Activated T-helper 1 cell treated with anti-CD3 and anti-CD28 coated beads, Interleukin-2, amount 50 U/mL, for 16 hours (primary cell): ENCODE measurements at places on chromosomes 3 and 15.

DNA sequence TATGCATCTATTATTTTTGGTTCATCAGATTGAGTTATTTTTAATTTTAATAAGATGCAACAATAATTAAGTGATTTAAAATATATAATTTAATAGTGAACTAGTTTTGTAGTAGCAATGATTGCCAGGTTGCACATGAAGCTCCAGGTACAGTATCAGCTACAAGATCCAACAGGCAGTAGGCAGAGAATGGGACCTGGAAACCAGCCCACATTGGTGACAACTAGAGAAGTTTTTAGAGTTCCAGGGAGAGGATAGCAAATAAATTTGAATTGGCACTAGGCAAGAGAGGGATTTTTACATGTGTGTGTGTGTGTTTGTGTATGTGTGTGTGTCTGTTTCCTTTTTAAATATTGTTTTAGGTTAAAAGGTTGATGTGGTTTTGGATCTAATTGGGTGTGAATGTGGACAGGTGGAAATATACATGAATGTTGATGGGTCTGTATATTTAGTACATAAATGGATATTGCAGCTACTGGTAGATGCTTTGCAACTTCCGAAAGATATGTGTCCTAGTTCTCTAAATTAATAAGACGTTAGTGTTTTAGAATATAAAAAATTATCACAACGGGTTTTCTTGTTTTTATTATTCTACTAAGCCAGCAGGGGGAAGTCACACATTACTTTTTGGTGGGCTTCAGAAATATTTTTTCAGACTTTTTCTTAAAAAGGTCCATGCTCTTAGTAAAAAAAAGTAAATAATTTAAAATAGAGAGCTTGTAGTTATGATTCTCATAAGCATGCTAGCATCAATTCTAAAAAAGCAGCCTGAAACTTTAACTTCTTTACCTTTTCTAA, 110.1 kb upstream of the GBE1 start:
- no peak for DNase-seq

DNA sequence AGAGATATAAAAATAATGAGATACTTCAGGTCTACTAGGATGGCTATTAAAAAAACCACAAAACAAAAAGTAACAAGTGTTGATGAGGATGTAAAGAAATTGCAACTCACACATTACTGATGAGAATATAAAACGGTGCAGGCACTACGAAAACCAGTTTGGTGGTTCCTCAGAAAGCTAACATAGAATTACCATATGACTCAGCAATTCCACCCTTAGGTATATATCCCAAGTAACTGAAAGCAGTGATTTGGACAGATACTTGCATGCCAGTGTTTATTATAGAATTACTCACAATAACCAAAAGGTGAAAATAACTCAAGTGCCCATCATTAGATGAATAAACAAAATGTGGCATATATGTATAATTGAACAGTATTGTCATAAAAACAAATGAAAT, 87.5 kb upstream of the MELTF start:
- DNase-seq: no peak

- no peak for DNase-seq
Observed at GRCh38 chr15:71116942-71117341, 1.7 kb downstream of the THSD4 start.

DNA sequence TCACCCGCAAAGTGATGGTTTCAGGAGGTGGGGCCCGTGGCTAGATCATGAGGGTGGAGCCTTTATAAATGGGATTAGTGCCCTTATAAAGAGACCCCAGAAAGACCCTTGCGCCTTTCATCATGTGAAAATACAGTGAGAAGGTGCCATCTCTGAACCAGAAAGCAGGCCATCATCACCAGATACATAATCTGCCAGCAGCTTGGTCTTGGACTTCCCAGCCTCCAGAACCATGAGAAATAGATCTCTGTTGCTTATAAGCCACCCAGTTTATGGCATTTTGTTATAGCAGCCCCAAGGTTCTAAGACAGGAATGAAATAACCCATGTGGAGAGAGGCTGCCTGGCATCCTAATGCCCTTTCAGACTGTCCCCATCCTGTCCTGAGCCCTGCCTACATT, 127.8 kb upstream of the SMAD3 start:
- no peak for DNase-seq

- no peak for DNase-seq
Observed at GRCh38 chr15:23069496-23070166, 30.3 kb upstream of the TUBGCP5 start.

DNA sequence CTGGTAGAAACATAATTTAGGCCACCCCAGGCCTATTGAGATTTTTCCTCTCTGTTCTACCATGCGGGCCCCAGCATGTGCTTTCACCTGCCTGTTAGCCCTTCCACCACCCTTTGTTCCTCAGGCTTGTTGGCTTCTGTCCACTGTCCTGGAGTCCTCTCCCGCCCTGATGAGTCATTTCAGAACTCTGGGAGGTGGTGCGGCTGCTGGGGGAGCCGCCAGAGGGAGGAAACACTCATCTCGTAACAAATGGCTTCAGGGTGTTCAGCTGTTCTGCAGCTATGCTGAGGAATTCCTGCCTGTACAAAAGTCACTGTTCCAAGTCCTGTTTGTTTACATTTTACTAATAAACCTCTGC, 36.3 kb downstream of the LRTM1 start:
- no peak for DNase-seq

DNA sequence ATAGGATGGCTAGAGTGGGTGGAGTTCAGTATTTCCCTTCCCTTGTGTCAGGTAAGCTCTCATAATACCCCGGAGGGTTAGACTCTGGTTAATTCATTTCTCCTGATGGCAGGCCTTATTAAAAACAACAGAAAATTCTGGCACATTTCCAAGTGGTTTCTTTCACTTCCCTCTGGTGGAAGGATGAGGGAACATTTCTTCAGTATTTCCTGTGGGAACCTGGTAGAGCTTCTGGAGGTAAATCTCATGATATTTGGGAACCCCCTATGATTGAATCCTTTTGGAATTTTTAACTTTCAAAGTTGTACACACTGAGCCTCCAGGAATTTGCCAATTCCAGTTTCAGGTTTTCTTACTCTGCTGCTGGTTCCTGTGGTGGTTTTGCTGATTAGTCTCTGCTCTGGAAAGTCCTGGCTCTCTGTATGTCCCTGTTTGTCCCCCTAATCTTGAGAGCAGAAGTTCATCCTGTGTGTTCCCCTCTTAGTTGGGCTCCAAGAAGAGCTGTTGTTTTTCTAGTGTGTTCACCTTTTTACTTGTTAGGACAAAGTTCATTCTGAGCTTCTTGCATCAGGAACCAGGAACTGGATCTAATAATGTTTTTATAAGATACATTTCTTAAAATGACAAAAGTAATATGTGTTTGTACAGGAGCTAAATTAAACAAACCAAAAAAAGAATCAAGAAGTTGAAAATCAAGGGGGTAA, 12.1 kb downstream of the CHRNA7 start:
- no peak for DNase-seq

GRCh38 chr15:28983432-28984311, 97.9 kb downstream of the APBA2 start:
- DNase-seq: no peak

DNA sequence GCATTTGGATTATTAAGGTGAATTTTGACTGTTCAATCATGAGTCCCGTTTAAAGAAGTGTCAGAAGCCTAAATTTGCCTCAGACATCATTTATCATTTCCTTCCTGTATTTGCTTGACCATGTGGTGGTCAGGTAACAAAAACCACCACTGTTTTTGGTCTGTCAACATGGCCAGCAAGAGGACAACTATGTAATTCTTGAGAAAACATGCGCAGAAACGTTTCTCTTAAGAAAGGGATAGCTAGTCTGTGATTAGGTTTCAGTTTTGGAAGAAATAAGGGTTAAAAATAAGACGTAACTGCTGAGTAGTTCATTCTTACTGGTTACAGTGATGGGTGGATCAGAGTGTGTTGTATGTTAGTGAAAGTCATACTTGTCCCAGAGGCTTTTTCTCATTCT, 204.5 kb downstream of the AKAP13 start:
- DNase-seq: no peak

DNA sequence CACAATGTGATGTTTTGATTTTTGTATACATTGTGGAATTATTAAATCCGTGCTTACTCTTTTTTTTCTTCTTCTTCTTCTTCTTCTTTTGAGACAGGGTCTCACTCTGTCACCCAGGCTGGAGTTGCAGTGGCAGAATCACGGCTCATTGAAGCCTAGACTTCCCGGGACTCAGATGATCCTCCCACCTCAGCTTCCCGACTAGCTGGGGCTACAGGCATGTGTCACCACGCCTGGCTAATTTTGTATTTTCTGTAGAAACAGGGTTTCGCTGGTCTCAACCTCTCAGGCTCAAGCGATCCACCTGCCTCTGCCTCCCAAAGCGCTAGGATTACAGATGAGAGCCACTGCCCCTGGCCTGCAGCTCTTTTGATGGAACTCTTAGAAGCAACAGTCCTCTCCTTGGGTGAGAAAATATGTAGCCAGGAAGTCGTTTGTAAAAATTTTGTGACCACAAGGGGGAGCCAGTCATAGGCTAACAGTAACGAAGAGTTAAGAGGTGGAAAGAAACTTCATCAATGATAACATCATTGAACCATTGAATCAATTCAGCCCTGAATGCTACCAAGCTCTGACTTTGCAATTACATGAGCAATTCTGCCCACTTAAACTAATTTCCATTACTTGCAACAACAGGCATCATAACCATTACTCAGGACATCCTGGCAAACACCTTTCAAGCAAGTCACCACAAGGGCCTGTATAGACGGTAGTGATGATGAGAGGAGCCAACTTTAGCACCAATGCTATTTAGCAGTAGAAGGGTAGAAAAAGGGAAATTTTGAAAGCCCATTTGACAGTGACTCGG, 16.7 kb upstream of the CMTM7 start:
- DNase-seq: no peak

GRCh38 chr3:52041118-52041731, 15.1 kb downstream of the DUSP7 start:
- no peak for DNase-seq

- DNase-seq: no peak
Observed at GRCh38 chr3:15542614-15543013, 21.1 kb upstream of the COLQ start.

- no peak for DNase-seq
Observed at GRCh38 chr15:75456710-75457109, 5.2 kb upstream of the SIN3A start.

- no peak for DNase-seq
Observed at GRCh38 chr3:194632809-194633348, 340 bp downstream of the TMEM44 start.

GRCh38 chr3:8474991-8475390, 26.6 kb upstream of the LMCD1 start:
- DNase-seq: no peak

- no peak for DNase-seq
Observed at GRCh38 chr3:47265008-47265407, 17.6 kb downstream of the KIF9 start.

- no peak for DNase-seq
Observed at GRCh38 chr3:156551746-156552145, 3.2 kb downstream of the SSR3 start.

DNA sequence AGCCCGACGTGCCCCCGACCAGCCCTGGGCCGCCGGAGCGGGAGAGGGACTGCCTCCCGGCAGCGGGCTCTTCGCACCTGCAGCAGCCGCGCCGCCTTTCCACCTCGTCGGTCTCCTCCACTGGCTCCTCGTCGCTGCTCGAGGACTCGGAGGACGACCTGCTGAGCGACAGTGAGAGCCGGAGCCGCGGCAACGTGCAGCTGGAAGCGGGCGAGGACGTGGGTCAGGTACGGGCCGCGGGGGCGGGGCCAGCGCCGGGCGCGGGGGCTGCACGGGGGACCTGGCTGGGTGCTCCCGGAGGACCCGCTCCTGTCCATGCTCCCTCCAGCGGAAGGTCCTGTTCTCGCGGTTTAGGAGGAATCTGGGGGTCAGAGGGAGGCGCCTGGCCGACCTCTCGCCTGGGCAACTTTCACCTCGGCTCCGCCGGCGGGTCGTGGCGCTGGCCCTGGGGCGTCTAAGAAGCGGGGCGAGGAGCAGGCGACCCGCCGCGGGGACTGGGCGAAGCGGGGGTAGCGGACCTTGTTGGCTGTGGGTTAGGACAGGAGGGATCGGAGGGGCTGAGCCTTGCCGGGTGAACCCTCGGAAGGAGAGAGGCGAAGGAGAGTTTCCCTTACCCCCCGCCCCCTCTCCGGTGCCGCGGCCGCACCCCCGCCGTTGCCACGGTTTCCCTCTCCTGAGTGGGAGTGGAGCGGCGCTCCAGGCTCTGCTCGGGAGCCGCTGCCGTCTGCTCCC, 682 bp downstream of the ITPKA start:
- DNase-seq: no peak

DNA sequence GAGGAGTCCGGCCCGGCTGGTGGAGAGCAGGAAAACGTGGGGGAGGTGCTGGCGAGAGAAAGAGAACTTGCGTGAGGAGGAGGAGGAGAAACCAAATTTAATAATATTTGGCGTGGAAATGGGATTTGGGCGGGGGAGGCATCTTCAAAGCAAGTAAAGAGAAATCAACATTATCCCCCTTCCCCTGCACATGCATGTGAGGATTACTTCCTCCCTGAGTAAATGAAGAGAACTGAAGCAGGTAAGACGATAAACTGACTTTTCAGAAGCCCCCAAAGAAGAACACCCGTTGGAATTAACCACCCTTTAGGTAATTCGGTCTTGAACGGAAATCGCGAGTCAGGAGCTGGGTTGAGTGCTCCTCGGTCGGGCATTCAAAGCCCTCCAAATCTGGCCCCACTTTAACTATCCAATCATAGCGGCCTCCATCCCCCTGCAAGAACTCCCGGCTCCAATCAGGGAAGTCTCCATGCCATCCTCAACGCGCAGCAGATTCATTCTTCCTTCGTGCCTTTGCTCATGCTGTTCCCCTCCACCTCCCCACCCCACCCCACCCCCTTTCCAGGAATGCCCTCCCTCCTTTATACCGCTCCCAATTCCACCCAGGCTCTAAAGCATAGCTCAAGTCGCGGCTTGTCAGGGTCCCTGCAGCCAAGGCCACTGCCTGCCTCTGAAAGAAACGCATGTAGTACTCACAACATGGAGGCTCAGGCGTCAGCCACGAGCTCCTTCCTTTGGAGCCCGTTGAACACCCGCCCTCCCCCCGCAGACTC, 545 bp upstream of the RFX7 start:
- DNase-seq: no peak

- DNase-seq: no peak
Observed at GRCh38 chr15:46677491-46677890, 1039.8 kb upstream of the SEMA6D start.

GRCh38 chr3:94694894-94695293, 632.0 kb downstream of the NSUN3 start:
- no peak for DNase-seq
